Neural crest cell (in vitro differentiated cells): ENCODE measurements at places on chromosomes 13 and 19. TPM values are rescaled to one million over a fixed set of nuclear protein-coding genes. Genes with fewer than 3 reads are reported as not detected.

ACTMAP gene
- total RNA-seq = 22.7 and 25.1 TPM in 2 replicates

DNA sequence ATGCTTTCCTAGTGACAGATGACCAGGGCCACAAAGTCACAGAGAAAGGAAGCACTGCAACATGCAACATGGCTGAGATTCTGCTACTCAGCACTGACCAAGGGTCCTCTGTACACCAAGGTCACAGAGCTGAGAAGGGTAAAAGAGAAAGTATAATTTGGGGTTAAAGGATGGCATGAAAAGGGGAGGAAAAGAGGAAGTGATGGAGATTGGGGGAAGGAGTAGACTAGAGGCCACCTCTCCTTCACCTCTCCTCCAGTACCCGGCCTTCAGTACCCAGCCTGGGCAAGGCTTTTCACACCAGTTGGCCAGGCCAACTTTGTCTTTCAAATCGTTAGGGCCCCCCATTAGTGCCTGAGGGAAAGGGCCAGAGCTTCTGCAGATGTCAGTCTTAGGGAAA, 6.3 kb upstream of the RPS19 start:
- H3K4me3 ChIP-seq = no peak overlapping the region
- H3K36me3 ChIP-seq = no peaks in the 10 kb centered on the region
- peaks cover 91% of the 10 kb centered on the region for H3K27me3 ChIP-seq

DNA sequence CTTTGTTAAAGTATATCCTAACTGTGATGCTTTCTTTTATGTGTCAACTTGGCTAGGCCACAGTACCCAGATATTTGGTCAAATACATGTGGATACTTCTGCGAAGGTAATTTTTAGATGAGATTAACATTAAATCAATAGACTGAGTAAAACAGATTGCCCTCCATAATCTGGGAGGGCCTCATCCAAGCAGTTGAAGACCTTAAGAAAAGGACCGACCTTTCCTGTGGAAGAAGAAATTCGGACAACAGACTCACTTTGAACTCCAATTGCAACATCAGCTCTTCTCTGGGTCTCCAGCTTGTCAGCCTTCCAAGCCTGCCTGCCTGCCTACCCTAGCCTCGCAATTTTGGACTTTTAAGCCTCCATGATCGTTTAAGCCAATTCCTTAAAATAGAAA, 57.9 kb upstream of the DOCK9 start:
- H3K36me3 ChIP-seq = no peaks in the 10 kb centered on the region
- H3K4me3 ChIP-seq = no peak overlapping the region
- H3K4me1 ChIP-seq = no peaks in the 10 kb centered on the region
- DNase-seq = no peak

DNA sequence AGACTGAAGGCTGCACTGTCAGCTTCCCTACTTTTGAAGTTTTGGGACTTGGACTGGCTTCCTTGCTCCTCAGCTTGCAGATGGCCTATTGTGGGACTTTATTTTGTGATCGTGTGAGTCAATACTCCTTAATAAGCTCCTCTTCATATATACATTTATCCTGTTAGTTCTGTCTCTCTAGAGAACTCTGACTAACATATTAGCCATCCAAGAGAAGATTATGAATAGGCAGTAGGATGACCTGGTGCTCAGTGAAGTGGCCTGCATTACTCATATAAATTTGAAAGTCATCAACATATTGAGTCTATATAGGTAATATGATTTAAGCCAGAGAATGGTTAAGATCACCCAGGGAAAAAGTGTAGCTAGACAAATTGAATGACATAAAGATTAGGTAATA, 136.3 kb upstream of the UFM1 start:
- no peak overlapping the region for H3K27ac ChIP-seq
- peaks cover 2% of the 10 kb centered on the region for H3K36me3 ChIP-seq
- no peaks in the 10 kb centered on the region for H3K4me1 ChIP-seq
- H3K27me3 ChIP-seq = no peaks in the 10 kb centered on the region
- no peak overlapping the region for H3K4me3 ChIP-seq

DNA sequence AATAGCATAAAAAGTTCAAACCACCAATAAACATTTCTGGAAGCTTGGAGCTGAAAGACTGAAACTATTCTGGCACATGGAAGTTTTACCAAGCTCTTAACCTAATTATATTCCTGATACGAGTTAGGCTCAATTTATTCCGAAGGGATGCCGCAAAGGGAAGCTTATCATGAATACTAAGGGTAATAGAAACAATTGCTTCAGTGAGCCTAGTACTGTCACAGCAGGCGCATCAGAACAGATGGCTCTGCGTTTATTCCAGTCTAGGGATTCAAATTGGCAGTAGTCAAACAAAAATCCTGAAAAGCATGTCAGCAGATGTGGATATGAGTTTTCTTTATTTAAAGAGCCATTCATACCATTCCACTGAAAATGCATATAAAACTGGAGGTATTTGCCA, 779.5 kb downstream of the GPC5 start:
- H3K4me1 ChIP-seq = no peaks in the 10 kb centered on the region
- no peak overlapping the region for H3K4me3 ChIP-seq
- H3K27ac ChIP-seq = no peak overlapping the region
- H3K27me3 ChIP-seq = no peaks in the 10 kb centered on the region

DNA sequence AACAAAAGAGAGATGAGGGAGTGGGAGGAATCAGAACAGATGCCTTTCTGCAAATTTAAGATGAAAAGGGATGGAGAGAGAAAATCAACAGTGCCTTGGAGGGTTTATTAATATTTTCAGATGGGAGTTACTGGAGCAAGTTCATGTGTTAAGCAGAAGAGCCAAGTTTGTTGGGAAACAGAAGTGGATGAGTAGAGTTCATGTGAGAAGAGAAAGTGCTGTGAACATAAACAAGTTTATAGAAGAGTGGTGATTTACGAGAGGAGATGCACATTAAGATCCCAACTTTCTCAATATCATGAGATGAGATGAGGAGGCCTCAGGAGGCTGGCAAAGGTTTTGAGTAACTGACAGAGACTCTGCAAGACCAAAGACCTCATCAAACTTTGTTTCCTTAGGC, 274.1 kb upstream of the HTR2A start:
- H3K36me3 ChIP-seq = no peaks in the 10 kb centered on the region
- H3K27me3 ChIP-seq = no peaks in the 10 kb centered on the region
- no peak overlapping the region for H3K27ac ChIP-seq
- no peak overlapping the region for H3K4me3 ChIP-seq
- DNase-seq = no peak

DNA sequence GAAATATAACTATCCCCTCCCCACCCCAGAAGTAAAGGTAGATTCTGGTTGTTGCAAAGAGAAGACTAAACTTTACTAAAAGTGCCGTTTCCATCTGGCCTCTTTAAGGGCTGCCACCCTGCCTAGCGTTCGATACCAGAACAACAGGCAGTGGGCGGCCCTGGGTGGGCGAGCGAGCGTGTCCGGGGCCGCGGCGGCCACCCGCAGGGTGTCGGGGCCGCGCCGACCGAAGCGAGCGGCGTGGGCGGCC, 2.6 kb downstream of the FGF9 start:
- no peaks in the 10 kb centered on the region for H3K36me3 ChIP-seq
- H3K27ac ChIP-seq = no peak overlapping the region
- peaks cover 75% of the 10 kb centered on the region for H3K27me3 ChIP-seq

DNA sequence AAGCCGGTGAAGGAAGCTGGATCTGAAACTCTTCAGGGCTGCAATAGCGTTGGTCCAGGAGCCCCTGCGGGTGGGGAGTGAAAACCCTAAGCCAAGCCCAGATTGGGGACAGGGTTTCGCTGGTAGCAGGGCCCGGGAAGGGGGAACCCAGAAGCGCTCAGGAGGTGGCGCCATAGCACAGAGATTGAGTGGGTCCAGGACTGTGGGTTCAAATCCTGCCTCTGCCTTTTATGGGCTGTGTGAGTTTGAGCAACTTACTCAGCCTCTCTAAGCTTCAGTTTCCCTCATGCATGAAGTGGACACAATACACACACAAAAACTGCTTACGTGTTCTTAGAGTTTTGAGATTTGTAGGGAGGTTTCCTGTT, 8.3 kb upstream of the SYCN start:
- no peak overlapping the region for H3K4me3 ChIP-seq
- H3K27ac ChIP-seq = no peak overlapping the region
- no peaks in the 10 kb centered on the region for H3K4me1 ChIP-seq
- H3K27me3 ChIP-seq = peaks cover 24% of the 10 kb centered on the region

GRCh38 chr19:50602935-50603334, 34.7 kb upstream of the LRRC4B start:
- no peaks in the 10 kb centered on the region for H3K36me3 ChIP-seq
- H3K4me3 ChIP-seq = no peak overlapping the region
- peaks cover 65% of the 10 kb centered on the region for H3K27me3 ChIP-seq
- DNase-seq = no peak
- peaks cover 13% of the 10 kb centered on the region for H3K4me1 ChIP-seq

DNA sequence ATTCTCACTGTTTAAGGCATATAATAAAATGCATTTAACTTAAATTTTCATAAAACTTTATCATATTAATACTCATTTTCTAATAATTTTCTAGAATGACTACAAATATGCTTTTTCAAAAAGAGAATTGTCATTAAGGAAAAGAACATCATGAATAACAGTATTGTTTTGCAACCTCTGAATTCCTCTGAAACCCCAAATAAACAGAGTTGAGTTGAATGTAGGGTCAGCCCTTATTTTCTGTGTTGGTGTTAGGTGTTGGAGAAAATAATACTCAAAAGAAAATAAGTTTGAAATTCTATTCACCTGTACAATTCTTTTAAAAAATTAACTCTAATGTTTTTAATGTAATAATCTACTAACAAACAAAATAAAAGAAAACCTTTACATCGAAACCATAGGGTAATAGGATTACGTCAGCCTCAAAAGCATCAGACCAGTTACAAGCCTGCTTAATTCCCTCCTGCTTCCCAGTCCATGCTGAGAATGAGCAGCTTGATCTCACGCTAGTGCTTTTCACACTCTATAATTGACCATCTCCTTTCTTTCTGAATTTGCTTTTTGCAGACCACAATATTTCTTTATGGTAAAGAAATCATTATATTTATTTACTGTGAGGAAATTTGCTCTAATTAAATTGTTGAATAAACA, 160.9 kb downstream of the PCDH9 start:
- no peak overlapping the region for H3K4me3 ChIP-seq
- no peaks in the 10 kb centered on the region for H3K27me3 ChIP-seq
- no peak for DNase-seq

DNA sequence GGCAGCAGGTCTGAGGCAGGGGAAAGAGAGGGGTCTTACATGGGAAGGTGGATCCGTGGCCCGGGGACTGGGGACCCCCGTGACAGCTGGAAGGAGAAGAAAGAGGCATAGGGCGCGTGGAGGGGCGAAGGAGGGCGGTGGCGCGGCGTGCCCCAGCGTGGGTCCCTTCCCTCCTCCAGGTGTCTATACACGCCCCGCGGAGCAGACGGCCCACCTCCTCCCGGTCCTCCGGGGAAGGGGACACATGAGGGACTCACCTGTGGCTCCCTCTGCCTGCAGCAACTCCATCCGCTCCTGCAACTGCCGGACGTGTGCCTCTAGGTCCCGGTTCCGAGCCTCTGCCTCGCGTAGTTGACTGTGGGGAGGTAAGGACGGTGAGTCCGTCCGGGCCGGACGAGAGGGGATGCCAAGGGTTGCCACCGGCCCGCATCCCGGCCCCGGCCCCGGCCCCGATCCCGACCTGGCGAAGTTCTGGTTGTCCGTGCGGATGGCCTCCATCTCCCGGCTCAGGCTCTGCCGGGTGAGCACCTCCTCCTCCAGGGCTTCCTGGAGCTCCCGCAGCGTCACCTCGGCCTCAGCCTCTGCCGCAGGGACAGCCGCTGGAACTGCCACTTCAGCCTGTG, 2.4 kb upstream of the SIX5 start:
- peaks cover 27% of the 10 kb centered on the region for H3K4me1 ChIP-seq
- peaks cover 26% of the 10 kb centered on the region for H3K27me3 ChIP-seq
- peak overlapping the region; percentile 83 for H3K4me3 ChIP-seq

ADGRE3 gene
- not detected in 2 replicates for total RNA-seq

- no peaks in the 10 kb centered on the region for H3K27me3 ChIP-seq
- no peak overlapping the region for H3K4me3 ChIP-seq
- DNase-seq = no peak
- no peaks in the 10 kb centered on the region for H3K36me3 ChIP-seq
Measured at GRCh38 chr13:43988302-43988701, 108.6 kb downstream of the LACC1 start.

GRCh38 chr19:17860331-17860992, 752 bp downstream of the RPL18A start:
- no peak for DNase-seq
- peaks cover 25% of the 10 kb centered on the region for H3K36me3 ChIP-seq
- peaks cover 18% of the 10 kb centered on the region for H3K27me3 ChIP-seq
- peak overlapping the region; percentile 94 for H3K27ac ChIP-seq
- peak overlapping the region; percentile 96 for H3K4me3 ChIP-seq
- H3K4me1 ChIP-seq = peaks cover 31% of the 10 kb centered on the region

DNA sequence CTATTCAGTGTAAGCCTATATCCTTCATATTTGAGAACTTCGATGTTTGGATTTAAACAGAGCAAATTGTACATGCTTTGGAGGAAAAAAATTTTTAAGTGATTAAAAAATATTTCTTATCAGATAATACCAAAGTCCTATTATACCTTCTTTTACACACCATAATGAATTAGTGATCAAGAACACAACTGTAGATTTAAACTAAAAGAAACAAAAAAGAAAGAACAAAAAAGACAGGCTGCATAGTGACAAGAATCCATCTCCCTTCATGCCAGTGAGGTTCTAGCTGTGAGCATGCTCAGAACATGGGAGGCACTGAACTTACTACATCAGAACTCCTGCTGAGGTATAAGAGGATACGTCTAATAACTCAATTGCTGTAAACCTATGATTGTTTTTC, at the start of gene RXFP2:
TSS of gene RXFP2 (plus strand) at position 301 of the 400 bp plus-strand sequence. CDS start at position 388, 87 bp downstream.
- H3K4me1 ChIP-seq = peaks cover 3% of the 10 kb centered on the region
- H3K4me3 ChIP-seq = no peak within 1 kb of the TSS
- no peaks in the 10 kb centered on the region for H3K36me3 ChIP-seq
- DNase-seq = no peak
- H3K27ac ChIP-seq = no peak within 1 kb of the TSS
- peaks cover 8% of the 10 kb centered on the region for H3K27me3 ChIP-seq
